AG09309 (cell line): ENCODE measurements at places on chromosomes 4 and X.

DNA sequence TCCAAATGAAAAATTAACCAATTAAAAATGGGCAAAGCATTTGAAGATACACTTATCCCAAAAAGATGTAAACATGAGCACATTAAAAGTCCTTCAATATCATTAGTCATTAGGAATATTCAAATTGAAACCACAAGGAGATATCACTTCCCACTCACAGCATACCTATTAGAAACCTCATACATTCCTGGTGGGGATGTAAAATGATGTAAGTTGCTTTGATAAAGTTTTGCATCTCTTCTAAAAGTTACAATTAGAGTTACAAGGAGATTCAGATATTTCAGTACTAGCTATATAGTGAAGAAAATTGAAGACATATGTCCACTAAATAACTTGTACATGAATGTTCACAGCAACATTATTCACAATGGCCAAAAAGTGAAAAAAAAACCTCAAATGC is 1109.3 kb upstream of the LCORL start:
- DNase-seq = no peak

- no peak for DNase-seq
Observed at GRCh38 chr4:77665381-77666069, 59.9 kb downstream of the CXCL13 start.

GRCh38 chr4:103397541-103397940 is 199.4 kb upstream of the CENPE start:
- no peak for DNase-seq

DNA sequence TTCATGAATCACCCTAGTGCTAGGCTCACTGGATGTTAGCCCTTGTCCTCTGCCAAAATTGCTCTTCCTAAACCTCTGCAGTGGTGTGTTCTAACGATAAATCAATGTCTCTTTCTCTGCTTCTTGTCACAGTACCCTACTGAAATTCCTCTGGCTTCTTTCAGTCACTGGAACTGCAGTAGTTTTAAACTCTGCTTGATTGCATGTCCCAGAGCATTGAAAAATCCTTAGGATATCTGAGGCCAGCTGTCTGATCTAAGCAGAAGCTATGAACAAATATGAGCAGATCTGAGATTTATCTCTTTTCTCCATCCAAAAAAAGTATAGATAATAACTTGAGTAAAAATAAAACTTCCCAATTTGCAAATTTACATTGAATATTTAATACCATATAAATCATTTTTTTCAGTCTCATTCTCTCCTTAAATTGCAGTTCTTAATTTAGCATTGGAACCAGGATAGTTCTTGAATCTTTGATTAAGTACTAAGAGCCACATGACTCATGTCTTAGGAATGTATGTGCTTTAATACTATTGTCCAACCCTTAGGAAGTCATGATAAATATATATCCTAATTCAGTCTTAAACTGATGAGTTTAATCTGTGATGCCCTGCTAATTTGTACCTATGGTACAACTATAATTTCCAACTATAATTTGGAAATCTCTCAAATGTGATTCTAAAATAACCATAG is 169.7 kb downstream of the PDHA2 start:
- no peak for DNase-seq

DNA sequence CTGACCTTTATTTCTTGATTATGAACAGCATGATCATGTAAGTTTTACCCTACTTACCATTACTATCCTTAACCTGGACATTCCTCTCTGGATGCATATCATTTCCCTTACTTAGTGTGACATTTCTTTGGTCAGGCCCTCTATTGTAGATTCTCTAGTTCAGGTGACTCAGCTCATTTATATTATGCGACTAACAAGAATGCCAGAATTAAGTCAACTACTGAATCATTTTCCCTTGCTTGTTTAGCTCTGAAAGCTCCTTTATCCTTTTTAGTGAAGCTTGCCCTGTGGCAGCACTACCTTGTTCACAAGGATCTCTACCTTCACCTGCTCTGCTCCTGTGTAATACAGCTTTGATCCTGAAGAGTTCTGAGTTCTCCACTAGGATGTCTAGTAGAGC is 15.1 kb upstream of the UGT2B17 start:
- DNase-seq = no peak
